ENCODE measurements at places on chromosomes 11 and 22. TPM values are rescaled to one million over a fixed set of nuclear protein-coding genes. Genes with fewer than 3 reads are reported as not detected.

LRP5 gene
- 15.1 TPM for total RNA-seq

C11orf86 gene
- not detected for total RNA-seq

FADS2 gene
- total RNA-seq: 109 TPM

SYT13 gene
- 219 TPM for total RNA-seq

NUMA1 gene
- 129 TPM for total RNA-seq

TOLLIP gene
- 17.8 TPM for total RNA-seq

PEX16 gene
- 19.0 TPM for total RNA-seq

HEPHL1 gene
- not detected for total RNA-seq

RFPL1 gene
- total RNA-seq: not detected

P2RY6 gene
- not detected for total RNA-seq

- no peak for DNase-seq
Observed at GRCh38 chr11:114354076-114354475, 46.2 kb downstream of the C11orf71 start.

GRCh38 chr11:60809249-60809648 is 24.1 kb downstream of the MS4A10 start:
- DNase-seq: no peak

DNA sequence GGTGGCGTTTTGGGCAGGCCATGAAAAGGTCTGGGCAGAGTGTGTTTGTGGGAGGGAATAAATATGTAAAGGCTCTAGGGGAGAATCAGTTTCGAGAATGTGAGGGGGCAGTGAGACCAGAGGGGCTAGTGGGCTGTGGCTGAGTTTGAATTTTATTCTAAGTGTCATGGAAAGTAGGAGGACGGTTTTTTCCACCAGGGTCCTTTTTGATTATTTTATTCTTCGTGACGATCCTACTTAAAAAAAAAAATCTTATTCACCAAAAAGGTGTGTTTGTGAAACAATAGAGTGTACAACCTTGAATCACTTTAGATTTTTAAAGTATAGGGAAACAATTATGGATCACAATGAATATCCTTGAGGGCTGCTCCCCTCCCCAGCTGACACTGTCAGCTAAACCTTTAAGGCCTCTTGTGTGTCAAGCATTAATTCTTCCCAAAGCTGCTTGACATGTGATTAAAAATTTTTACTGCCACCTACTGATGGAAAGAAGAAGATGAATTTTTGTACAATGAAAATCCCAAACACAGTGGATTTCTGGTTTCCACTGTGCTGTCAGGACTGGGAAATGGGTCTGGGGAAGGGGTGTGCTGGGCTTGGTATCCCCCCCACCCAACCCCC is 107.5 kb upstream of the OR4B1 start:
- no peak for DNase-seq

DNA sequence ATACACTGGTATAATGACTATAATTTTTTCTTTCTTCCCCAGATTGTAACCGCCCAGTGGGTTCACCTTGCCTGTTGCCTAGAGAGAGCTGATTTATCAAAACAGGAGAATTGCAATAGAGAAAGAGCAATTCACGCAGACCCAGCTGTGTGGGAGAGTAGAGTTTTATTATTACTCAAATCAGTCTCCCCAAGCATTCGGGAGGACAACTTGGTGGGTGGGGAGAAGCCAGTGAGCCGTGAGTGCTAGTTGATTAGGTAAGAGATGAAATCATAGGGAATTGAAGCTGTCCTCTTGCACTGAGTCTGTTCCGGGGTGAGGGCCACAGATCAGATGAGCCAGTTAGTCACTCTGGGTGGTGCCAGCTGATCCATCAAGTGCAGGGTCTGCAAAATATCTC is 73.2 kb downstream of the SLC35F2 start:
- DNase-seq: no peak

DNA sequence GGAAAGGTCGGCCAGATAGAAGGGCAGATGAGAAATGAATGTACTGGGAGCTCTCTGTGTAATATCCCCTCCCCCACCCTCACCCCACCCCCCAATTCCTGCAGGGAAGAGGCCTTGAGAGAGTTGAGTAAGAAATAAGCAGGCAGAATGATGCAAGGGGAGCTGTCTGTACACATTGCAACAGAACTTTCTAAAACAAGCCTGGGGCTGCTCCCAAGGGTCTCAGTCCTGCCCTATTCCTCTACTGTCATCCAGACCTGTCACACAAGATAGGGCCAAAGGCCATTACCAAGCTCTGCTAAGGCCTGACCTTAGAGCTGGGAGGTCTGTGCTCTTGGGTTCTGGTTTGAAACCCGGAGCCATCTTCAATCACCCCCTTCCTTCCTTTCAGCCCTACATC is 5.7 kb upstream of the DGAT2 start:
- no peak for DNase-seq

DNA sequence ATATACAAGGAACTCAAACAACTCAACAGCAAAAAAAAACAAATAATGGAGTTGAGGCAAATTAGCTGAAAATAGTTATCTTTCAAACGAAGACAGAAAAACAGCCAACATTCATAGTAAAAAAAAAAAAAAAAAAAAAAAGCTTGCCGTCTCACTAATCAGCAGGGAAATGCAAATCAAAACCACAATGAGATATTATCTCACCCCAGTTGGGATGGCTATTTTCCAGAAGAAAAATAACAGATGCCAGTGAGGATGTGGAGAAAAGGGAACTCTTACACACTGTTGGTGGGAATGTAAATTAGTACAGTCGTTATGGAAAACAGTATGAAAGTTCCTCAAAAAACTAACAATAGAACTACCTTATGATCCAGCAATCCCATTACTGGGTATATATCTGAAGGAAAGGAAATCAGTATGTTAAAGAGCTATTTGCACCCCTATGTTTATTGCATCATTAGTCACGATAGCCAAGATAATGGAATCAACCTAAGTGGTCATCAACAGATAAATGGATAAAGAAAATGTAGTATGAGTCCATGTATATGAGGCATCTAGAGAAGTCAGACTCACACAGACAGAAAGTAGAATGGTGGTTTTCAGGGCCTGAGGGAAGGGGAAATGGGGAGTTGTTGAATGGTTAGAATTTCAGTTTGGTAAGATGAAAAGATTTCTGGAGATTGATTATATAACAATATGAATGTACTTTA is 56.0 kb downstream of the USP35 start:
- no peak for DNase-seq

DNA sequence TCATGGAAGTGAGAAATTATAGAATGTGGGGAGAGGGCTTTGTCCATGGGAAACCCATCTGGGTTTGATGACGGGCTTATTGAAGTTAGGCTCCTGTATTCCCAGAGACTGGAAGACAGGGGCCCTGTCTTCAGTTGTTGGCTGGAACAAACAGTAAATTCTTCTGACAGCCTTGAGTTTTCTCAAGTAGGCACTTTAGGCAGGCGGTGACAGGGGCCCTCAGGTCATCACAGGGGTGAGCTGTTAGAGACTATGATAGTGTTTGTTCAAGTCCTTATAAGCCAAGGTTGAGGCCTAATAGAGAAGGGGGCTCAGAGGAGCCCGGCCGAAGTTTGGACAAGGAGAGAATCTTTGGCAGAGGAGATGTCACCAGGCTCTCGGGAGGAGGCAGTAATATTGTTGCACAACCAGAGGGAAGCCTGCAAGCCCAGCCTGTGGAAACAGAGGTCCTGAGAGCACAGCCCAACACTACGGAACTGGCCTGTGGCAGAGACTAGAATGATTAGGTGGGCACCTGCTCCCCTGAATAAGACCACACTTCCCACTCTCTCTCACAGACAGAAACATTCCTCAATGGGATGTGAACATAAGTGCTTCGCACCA is 20.2 kb upstream of the IL17RA start:
- no peak for DNase-seq

- DNase-seq: no peak
Observed at GRCh38 chr22:40407831-40408717, 37.7 kb downstream of the SGSM3 start.

GRCh38 chr11:9462806-9463537 is 2.2 kb downstream of the ZNF143 start:
- no peak for DNase-seq

DNA sequence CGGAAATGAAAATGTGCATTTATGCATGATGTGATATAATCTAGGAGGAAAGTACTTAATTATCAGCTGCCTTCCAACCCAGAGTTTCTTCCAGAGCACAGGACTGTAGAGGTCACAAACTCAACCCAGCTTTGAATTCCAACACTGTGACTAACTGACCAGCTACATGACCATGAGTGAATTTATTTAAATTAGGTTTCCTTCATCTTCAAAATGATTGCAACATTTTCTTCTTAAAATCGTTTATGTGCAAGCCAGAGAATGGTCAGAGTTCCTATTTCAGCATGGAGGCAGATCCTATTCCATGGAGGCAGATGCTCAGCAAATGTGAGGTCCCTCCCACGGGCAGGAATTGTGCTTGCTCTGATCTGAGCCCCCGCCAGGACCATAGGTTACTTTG is 42.4 kb downstream of the OSBP start:
- DNase-seq: no peak

GRCh38 chr11:132866783-132867545 is 665.3 kb downstream of the OPCML start:
- no peak for DNase-seq

DNA sequence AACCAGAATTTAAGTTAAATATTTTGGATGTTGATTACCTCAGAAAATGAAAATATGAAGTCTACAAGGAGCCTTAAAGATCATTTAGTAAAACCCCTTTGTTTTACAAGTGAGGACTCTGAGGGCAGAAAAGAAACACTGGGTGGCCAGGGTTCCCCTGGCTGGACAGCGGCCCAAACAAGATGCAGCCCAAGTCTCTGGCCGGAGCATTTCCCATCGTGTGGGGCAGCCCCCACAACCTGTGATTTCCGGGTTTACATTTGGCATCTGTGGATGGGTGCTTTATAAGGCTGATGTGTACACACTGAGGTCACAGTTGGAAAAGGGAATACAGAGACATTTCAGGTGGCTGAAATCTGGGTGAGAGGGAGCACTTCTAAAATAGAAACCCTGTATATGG is 28.8 kb upstream of the B3GAT1 start:
- DNase-seq: no peak

- no peak for DNase-seq
Observed at GRCh38 chr11:14308897-14309387, 50.0 kb downstream of the RRAS2 start.

GRCh38 chr11:19436932-19437331 is 196.2 kb upstream of the E2F8 start:
- no peak for DNase-seq

DNA sequence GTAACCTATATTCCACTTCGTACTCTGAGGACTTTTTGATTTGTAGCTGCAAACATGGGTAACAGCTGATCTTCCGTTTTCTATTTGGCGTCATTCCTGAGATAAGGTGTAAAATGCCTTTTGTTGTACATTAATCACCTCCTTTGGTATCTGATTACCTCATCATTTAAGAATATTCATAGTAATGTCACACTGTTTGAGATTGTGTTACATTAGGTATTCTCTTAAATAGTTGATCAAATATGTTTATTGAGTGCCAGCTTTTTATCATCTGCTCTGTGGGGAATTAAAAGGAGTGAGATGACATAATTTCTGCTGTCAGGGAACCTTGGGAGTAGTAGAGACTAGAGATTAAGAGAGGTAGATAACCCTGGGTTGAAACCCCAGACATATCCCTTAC is 5.9 kb downstream of the NCAM1 start:
- no peak for DNase-seq

GRCh38 chr11:69682221-69682620 is 7.1 kb upstream of the LTO1 start:
- no peak for DNase-seq

GRCh38 chr22:25039754-25040153 is 87.2 kb downstream of the KIAA1671 start:
- no peak for DNase-seq

GRCh38 chr22:23752090-23752691 is 1.3 kb upstream of the ZNF70 start:
- DNase-seq: no peak

GRCh38 chr22:27274770-27275449 is 526.6 kb downstream of the MN1 start:
- no peak for DNase-seq

GRCh38 chr11:57745206-57745605 is 3.9 kb downstream of the SELENOH start:
- DNase-seq: no peak

DNA sequence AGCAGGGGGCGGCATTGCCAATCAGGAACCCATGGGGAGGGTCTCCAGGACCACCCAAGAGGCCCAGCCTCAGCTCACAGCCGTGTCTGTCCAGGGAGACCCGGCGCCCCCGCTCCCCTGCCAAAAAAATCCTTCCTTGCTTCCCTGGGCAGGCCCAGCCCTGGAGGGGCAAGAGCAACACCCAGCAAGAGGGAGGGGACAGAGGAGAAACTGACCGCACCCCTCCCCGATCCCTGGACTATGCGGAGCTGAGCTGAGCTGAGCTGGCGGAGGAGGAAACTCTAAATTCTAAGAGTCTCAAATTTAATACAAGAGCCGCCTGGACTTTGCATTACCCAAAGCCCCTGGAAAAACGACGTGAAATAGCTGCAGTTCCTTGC is 52.0 kb upstream of the SHISAL1 start:
- no peak for DNase-seq

- DNase-seq: no peak
Observed at GRCh38 chr11:83122050-83122449, 34.9 kb upstream of the PCF11 start.

DNA sequence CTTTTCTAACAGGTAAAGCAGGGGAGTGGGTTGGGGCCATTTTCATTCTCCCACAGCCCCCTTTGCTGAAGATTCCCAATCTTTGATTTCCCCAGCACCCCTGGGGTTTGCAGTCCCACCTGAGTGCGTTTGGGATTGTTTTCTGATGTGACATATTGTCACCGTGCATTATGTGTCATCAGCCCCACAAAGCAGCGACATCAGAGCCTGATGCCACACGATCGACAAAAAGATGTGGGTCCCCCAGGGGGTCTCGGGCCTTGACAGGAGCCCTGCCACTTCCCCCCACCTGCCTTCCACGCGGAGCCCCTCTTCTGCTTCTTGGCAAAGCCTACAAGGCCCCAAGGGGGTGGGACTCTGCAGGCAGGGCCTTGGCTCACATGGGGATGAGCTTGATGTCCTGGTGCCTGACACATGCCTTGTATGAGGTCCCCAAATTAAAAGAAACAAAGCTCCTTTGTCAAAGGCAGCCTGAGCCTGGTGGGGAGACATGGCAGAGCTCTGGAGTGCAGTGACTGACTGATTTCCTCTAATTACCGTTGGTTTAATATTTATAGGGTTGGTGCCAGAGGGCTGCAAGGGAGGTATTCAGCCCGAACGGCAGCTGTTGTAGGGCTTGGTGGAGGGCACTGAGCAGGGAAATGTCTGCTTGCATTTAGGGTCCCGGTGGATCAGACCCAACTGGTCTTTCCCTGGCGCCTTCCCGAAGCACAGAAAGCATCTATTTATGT is 149.2 kb downstream of the MIAT start:
- DNase-seq: no peak

DNA sequence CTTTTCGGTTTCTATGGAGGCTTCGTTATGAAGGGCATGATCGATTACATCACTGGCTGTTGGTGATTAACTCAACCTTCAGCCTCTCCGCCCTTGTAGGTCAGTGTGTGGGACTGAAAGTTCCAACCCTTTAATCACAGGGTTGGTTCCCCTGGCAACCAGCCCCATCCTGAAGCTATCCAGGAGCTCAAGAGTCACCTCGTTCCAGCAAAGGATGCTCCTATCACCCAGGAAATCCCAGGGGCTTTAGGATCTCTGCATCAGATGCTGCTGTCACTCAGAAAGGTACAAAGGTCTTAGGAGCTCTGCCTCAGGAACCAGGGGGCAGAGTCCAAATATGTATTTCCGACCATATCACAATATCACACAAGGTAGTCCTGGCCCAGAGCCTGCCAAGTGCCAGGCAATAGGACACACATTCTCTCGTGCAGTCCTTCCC is 123.5 kb upstream of the PARVA start:
- DNase-seq: no peak

Data from occipital lobe (tissue), 3 donors.